ENCODE measurements at places on chromosomes 12 and 14.
A peak's percentile ranks its signal among the peaks of the same experiment; 100 is the strongest.

- no peak for DNase-seq
Observed at GRCh38 chr12:71691504-71692129, 5.7 kb downstream of the TMEM19 start.

- DNase-seq = no peak
Observed at GRCh38 chr12:84785951-84786350, 126.6 kb downstream of the SLC6A15 start.

DNA sequence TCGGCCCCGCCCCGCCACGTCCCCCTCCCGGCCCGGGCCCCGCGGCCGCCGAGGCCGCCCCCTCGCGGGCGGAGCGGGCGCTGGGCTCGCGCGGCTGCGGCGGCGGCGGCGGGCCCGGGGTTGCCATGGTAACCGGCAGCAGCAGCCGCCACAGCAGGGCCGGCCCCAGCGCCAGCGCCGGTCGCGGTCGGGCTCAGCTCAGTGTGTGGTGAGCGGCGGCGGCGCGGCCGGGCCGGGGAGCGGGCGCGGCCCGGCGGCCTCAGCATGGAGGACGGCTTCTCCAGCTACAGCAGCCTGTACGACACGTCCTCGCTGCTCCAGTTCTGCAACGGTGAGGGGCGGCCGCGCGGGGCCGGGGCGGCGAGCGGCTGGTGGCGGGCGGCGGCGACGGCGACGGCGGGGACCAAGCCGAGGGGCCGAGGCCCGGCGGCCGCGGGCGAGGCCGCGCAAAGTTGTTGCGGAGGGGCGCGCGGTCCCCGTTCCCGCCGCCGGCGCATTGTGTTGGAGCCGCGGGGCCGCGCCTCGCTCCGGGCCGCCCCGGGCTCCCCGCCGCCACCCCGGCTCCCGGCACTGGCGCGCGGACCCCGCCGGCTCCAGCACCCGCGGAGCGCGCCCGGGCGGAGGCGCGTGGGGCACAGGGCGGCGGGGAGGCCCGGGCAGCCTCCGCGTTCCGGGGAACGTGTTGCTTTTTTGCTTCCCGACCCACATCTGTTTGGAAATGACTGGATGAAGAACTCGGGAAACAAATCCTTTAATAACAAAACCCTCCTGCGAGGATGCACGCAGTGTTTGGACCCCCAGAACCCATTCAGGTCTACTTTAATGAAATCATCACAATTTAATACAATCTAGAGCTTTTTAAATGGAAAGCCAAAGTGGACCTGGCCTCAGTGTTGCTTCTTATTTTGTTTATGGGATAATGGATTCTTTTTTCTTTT, at the start of gene EML1:
EML1 (plus strand) TSS at position 201 of the 938 bp plus-strand sequence; CDS start at position 265, 64 bp downstream.
- DNase-seq = peak; percentile 68

- no peak for DNase-seq
Observed at GRCh38 chr12:92248977-92249376, 103.3 kb upstream of the BTG1 start.

GRCh38 chr14:81402123-81402495, 2.0 kb upstream of the STON2 start:
- DNase-seq = peak; percentile 67

GRCh38 chr12:98532687-98533304, 17.4 kb downstream of the TMPO start:
- DNase-seq = peak; percentile 66
